ENCODE measurements at places on chromosomes 3 and 15.

- DNase-seq, result peak; percentile 62
Measured at GRCh38 chr15:69807721-69808120, 290.0 kb downstream of the TLE3 start.

DNA sequence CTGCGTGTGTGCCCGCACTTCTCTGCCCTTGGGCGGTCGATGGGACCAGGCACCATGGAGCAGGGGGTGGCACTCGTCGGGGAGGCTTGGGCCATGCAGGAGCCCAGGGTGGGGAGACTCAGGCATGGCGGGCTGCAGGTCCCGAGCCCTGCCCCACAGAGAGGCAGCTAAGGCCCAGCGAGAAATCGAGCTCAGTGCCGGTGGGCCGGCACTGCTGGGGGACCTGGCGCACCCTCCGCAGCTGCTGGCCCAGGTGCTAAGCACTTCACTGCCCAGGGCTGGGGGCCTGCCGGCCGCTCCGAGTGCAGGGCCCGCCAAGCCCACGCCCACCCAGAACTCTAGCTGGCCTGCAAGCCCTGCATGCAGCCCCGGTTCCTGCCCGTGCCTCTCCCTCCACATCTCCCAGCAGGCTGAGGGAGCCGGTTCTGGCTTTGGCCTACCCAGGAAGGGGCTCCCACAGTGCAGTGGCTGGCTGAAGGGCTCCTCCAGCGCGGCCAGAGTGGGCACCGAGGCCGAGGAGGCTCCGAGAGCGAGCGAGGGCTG, 553 bp upstream of the RTP4 start:
- no peak for DNase-seq

DNA sequence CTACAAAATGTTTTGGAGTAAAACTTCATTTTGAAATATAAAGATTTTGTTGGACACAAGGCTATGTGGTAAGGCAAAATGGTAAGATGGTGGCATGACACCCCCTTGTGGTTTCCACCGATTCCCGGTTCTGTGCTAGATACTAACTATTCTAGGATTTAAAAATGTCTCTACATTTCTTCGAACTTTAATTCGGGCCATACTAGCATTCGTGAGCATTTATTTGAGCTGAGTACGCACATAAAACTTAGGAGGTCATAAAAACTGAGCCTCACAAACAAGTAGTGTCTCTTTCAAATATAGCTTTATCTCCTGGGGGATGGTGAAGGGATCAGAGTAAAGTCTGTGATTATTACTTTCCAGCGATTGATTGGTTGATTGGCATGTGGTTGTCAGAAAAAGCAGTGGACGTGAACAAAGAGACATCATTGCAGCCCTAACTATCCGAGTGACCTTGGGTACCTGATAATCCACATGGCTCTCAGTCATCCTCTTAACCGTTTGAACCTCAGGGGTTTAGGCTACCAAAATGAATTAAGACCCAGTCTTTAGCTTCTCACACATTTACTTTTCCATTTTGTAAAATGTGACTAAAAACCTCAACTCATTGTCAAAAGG, 1.1 kb upstream of the ZNF639 start:
- DNase-seq, result peak; percentile 40

GRCh38 chr3:160648701-160649100, 28.3 kb upstream of the ARL14 start:
- DNase-seq, result no peak

DNA sequence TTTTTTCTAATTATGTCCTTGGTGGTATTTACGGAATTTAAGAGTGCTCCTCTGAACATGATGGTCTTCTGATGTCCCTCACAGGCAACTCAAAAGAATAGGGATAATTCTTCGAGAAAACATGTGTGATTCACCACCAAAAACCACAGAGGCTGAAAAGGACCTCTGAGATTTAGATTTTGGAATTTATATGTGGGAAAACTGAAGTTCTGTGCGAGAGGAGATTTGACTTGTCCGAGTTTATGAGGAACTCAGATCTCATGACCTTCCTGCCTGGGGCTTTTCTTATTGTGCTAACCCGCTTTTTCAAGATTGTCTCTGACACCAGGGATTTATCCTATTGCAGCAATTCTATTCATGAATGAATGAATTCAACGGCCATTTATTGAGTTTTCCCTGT, 142.4 kb downstream of the FAM43A start:
- DNase-seq, result no peak

GRCh38 chr3:38608961-38609360, 40.5 kb downstream of the SCN5A start:
- DNase-seq, result no peak

DNA sequence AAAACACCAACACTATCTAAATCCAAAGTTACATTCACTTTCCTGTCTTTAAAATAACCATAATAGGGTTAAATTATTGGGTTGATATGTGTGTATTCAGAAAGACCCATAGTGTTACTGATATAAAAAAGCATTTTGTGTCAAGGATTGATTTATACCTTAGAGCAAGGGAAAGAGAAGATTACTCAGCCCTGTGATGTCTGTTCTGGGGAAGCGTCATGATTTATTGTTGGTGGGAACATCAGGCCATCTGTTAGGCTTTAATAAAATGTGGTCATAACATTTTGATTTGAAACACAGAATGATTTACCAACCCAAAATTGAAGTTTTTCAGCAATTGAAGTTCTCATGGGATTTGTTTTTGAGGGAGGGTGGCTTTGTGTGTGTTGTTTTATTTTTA, 33.2 kb downstream of the SIDT1 start:
- DNase-seq, result no peak

- peak; percentile 49 for DNase-seq
Measured at GRCh38 chr3:120498556-120499346, 48.0 kb upstream of the FSTL1 start.

DNA sequence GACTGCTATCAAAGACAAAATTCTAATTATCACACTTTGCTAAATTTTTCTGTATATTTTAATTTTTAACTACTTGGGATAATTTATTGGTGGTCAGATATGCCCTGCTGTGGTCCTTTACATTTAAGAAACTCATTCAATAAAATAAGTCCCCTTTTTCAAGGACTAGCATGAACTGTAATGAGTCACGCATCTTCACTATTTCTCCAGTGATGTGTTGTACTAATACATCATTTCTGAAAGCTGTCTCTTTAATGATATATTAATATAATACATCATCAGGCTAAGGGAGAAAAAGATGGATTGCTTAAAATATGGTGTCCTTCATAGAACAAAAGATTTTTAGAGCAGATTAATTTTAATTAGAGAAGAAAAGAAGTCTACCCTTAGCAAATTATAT, 901.4 kb downstream of the DIPK2A start:
- no peak for DNase-seq

DNA sequence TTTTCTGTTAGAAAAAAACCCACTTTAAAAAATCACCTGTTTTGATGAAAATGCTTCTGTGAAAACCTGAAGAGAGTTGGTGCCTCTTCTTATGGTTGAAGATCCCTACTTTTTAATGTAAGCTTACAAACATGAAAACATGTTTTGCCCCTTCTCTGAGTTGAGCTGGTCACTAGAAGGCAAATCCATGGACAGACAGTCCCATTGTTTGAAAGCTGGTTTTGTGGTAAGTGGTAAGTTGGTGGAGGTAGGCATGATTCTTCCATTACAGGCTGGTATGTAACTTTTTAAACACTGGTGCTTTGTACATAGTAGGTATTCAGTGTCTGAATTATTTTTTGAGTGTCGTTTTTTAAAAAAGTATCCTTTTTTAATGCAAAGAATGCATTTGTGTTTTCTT, 6.1 kb downstream of the ABHD5 start:
- no peak for DNase-seq

- no peak for DNase-seq
Measured at GRCh38 chr15:94847325-94847724, 616.0 kb downstream of the MCTP2 start.

DNA sequence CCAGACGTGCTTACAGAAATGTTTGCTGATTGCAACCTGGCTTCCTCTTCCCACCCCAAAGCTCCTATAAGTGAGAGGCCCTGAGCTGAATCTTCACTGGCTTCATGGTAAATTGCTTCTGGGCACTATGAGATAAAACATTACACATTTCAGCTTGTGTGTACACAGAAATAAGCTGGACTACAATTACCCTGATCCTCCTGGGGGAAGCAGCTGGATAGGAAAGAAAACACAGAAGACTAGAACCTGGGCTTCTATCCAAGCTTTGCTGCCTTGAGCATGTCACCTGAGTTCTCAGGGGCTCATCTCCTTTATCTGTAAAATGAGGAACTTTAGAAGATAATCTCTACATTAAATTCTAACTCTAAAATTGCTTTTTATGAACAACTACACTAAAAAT, 40.3 kb downstream of the THBS1 start:
- DNase-seq, result no peak

DNA sequence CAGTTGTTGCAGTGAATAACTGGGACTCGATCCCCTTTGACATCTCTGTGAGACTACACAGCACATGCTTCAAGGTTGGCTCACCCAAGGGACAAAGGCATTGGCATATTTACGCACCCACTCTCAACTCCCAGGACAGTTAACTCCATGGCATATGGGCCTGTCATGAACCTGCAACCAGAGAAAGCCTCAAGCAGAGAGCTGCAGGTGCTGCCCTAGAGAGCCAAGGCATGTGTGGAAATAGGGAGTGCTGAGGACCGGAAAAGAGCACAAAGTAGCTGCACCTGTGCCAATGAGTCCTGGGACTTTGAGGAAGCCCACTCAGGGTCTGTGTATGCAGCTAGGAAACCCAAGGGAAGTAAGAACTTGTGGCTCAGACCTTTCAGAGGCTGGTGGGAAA, 32.9 kb upstream of the SLC24A5 start:
- DNase-seq, result no peak

GRCh38 chr3:161925749-161926360, 429.2 kb downstream of the OTOL1 start:
- DNase-seq, result no peak

- DNase-seq, result no peak
Measured at GRCh38 chr3:54817628-54818027, 110.2 kb downstream of the LRTM1 start.

- no peak for DNase-seq
Measured at GRCh38 chr3:131072099-131072559, 45.5 kb downstream of the NEK11 start.

DNA sequence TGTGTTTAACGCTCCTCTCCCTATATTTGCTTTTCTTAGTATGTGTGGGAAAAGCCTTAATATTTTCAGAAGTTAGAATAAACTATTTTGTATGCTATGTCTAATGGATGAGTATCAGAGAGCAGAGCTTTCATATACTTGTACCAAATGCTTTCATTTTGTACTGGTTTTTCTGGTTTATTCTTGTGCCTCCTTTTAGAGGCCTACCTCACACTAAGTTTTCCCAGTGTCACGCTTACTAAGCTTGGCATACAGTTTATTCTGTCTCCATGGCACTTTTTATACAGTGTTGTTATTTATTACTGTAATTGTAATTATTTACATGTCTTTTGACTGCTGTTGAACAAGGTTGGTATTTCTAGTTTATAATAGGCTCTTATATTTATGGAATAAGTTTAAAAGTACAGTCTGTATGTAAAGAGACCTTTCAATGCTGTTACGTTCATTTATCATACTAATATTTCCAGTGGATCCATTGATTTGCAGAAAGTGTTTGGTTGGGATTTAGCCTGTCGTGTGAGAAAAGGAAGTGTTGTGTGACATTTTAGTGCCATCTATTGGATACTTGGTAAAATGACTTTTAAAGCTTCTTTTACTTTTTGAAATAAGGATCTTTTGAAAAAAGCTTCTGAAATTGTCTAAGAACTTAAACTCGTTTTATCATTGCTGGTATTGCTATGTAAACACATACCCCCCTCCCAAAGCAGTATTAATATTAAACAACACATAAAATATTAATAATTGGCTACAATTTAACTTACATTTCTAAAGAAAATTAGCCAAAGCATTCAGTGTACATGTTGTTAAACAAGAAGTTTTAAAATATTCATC, 5.2 kb upstream of the EBLN2 start:
- peak; percentile 6 for DNase-seq

DNA sequence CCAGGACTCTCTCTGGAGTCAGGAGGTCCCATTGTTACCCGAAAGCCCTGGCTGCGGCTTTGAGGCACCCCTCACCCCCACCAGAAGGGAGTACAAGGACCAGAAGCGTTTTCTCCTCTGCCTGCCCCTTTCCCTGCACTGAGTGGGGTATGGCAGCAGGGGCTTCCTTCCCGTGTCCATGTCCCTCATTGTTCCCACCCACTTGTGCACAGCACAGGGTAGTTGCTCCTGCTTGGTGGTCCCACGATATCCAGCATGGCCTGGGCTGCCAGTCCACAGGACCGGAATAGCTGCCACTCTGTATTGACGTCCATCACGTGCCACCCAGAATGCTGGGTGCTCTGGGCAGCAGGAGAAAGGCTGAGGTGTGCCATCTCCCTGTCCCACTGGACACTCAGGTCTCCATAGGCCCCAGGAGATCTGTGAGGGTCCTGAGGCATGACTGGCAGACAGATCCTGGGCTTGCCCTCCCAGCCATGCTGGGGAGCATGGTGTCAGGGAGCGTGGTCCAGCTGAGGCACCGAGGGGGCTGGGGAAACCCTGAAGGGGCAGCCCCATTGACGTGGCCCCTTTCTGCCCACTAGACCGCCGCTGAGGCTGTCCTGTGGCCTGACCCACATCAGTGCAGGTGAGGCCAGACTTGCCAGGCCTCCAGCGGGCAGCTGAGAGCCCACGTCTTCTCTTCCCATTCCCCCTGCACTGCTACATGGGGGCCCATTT, 45.3 kb upstream of the SEC22A start:
- DNase-seq, result no peak

- no peak for DNase-seq
Measured at GRCh38 chr15:68618394-68618793, 39.6 kb downstream of the CORO2B start.

DNA sequence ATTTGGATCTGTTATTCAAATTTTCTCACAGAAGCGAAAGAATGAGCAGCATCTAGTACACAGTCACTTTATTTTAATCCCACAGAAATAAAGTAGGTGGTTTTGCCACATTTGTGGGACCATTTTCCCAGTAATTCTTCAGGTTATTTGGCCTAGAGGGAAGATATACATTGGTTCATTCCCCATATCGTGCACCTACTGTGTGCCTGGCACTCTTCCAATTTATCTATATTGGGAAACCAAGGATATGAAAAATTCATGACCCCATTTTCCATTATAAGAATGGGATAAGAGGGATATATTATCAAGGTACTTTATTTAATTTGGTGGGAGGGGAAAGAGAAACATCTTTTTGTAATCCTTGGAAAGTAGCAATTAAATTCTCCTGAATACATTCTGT, 35.1 kb downstream of the TRIP4 start:
- DNase-seq, result no peak

DNA sequence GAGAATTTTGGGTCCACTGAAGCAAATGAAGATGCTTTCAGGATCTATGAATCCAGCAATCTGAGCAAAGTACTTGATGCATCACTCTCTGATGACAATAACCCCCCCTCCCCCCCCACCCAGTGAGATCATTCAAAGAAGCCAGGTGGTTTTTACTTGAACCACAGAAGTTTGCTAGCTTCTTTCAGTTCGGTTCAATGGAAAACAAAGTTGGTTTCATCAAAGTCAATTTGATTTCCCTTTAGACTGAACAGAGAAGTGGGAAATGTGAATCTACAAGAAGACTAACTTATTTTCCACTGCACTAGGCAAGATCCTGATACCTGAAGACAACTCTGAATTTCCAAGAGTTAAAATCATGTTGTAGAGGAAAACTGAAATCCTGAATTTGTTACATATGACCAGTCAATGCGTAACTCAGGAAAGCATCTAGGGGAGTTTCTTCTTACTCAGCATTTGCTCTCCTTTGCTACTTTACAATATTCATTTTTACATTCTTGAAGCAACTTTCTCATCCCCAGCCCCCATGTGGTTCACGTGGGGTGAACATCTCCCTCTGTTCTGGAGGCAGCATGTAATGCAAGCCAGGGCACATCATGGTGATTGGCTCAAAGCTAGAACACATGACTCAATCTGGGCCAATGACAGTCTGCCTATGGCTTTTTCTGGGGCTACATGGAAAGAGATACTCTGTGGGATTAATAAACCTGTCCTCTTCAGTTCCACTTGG, 572.6 kb downstream of the FOXP1 start:
- peak; percentile 37 for DNase-seq

All from urothelium cell line (cell line).